ENCODE measurements at places on chromosomes 3 and 15. TPM values are rescaled to one million over a fixed set of nuclear protein-coding genes. Genes with fewer than 3 reads are reported as not detected.

DNA sequence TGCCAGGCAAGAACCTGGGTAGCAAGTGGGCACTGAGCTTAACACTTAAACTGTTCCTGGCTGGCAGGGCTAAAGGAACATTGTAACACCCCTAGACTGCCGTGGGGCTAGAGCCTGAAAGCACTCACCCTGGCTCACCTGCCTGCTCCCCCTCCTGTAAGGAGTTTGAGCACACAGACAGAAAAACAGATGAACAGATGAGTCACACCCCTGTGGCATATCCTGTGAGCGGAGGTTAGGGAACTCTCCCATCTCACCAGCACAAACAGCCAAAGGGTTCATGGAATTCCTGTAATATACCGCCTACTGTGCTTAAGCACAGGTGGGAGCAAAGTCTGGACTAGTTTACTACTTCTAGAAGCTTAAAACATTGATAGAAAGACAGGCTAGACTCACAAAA is 300.1 kb downstream of the ROBO1 start:
- no peak overlapping the region for H3K4me3 ChIP-seq
- H3K27me3 ChIP-seq, result no peaks in the 10 kb centered on the region
- no peak for DNase-seq

Gene ZNF660
- 6.4 TPM for total RNA-seq

DNA sequence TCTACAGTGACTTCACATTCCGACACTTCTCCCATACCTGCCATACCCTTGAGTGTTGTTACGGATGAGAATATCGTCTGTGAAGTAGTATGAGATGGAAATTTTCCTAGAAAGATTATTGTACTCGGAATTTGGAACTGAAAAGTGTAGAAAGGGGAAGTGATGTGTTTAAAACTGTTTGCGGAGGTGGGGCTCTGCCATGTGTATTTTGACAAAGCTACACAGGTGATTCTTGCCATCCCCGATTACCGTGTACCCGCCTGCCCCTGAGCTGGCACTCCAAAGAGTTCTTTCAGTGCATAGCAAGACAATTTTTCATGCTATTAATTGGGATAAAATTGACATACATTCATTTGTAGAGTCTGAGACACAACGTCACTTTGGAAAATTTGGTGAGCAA is 81.7 kb downstream of the OPA1 start:
- no peak for DNase-seq
- H3K4me1 ChIP-seq, result no peaks in the 10 kb centered on the region

- H3K36me3 ChIP-seq, result peaks cover 6% of the 10 kb centered on the region
- no peak for DNase-seq
- H3K4me3 ChIP-seq, result no peak overlapping the region
- H3K4me1 ChIP-seq, result peaks cover 2% of the 10 kb centered on the region
- H3K27ac ChIP-seq, result no peak overlapping the region
- H3K27me3 ChIP-seq, result no peaks in the 10 kb centered on the region
These were observed 6.2 kb upstream of the TIMMDC1 start for GRCh38 chr3:119492128-119492527.

Gene OCA2
- 8.0 TPM for total RNA-seq

Gene ATRIP
- 4.0 TPM for total RNA-seq

Gene A4GNT
- total RNA-seq, result not detected

DNA sequence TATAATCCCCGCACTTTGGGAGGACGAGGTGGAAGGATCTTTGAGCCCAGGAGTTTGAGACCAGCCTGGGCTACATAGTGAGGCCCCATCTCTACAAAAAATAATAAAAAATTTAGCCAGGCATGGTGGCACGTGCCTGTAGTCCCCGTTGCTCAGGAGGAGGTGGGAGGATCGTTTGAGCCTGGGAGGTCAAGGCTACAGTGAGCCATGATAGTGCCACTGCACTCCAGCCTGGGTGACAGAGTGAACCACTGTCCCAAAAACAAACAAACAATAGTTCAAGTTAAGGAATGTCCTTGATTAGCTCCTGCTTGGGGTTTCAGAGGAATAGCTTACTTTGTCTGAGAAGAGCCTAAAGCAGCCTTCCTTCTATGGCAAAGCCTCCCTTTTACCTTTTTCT is 51.7 kb upstream of the AMOTL2 start:
- no peaks in the 10 kb centered on the region for H3K36me3 ChIP-seq
- H3K27ac ChIP-seq, result no peak overlapping the region
- DNase-seq, result no peak
- H3K27me3 ChIP-seq, result no peaks in the 10 kb centered on the region
- H3K4me1 ChIP-seq, result no peaks in the 10 kb centered on the region
- H3K4me3 ChIP-seq, result no peak overlapping the region

DNA sequence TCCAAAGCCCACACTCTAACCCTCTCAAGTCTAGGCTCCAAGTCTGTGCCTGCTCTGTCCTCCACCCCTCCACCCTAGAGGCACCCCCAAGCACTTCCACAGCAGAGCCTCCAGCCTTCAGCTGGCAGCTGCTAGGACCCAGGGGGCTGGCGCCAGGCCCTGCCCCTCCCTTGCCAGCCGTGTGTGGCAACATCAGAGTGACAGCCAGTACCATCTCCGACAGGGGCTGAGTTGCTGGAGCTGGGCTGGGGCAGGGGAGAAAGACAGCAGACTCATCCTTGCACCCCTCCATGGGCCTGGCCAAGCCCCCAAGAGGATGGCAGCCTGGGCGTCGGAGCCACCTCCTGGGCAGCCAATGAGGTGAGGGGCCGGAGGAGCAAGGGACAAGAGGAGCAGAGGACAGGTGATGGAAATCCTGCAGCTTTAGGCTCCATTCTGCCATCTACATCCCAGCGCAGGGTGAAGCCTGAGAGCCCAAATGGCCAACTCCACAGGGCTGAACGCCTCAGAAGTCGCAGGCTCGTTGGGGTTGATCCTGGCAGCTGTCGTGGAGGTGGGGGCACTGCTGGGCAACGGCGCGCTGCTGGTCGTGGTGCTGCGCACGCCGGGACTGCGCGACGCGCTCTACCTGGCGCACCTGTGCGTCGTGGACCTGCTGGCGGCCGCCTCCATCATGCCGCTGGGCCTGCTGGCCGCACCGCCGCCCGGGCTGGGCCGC is at the start of gene GPR62:
Gene GPR62, plus strand, starts transcription at position 207 of the 718 bp plus-strand sequence. Its CDS starts 272 bp downstream, at position 479.
- no peak for DNase-seq
- peak within 1 kb of the TSS; percentile 70 for H3K4me3 ChIP-seq
- H3K4me1 ChIP-seq, result peaks cover 3% of the 10 kb centered on the region
- H3K36me3 ChIP-seq, result peaks cover 16% of the 10 kb centered on the region
- peak within 1 kb of the TSS; percentile 78 for H3K27ac ChIP-seq

- H3K27ac ChIP-seq, result peak overlapping the region; percentile 96
- DNase-seq, result no peak
- peaks cover 66% of the 10 kb centered on the region for H3K4me1 ChIP-seq
- H3K36me3 ChIP-seq, result no peaks in the 10 kb centered on the region
These were observed 225.2 kb upstream of the TPRG1 start for GRCh38 chr3:188946351-188947240.

DNA sequence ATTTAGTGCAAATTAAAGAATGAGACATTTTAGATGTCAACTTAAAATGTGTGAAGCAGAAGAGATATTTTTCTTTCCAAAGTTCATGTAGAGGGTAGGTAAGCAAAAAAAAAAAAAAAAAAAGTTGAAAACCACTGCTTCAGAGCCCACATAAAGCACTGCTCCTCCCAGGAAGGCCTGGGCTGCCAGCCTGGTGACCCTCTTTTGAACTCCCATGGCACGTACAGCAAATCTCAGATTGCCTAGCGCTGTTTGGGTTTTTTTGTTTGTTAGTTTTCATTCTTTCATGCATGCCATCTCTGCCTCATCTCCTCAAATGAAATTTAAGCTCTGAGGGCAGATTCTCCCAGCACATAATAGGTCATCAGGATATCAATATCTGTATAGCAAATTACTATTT is 120.1 kb downstream of the SRGAP3 start:
- no peaks in the 10 kb centered on the region for H3K27me3 ChIP-seq
- no peaks in the 10 kb centered on the region for H3K36me3 ChIP-seq
- DNase-seq, result no peak

GRCh38 chr3:62672988-62673313 is 202.3 kb downstream of the CADPS start:
- no peak overlapping the region for H3K4me3 ChIP-seq
- H3K27me3 ChIP-seq, result no peaks in the 10 kb centered on the region

- H3K4me3 ChIP-seq, result peak overlapping the region; percentile 36
- H3K27me3 ChIP-seq, result no peaks in the 10 kb centered on the region
- no peak overlapping the region for H3K27ac ChIP-seq
- no peak for DNase-seq
- no peaks in the 10 kb centered on the region for H3K4me1 ChIP-seq
- H3K36me3 ChIP-seq, result no peaks in the 10 kb centered on the region
These were observed 187.1 kb downstream of the PDE8A start for GRCh38 chr15:85168642-85169173.

DNA sequence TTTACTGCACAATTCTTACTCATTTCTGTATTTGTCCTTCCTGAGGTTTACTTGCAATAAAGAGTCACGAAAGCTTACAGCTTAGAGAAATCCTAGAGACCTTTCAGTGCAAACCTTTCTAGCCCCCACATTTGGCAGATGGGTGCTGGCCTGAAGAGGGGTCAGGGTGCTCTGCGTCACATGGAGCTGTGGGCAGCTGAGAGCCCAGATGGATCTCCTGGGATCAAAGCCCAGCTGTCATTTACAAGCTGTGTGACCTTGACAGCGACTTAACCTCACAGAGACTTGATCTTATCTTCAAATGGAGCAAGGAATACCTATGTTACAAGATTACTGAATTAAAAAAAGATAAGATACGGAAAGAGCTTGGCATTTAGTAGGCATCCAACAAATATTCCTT is 24.0 kb upstream of the RAF1 start:
- no peaks in the 10 kb centered on the region for H3K27me3 ChIP-seq
- no peaks in the 10 kb centered on the region for H3K4me1 ChIP-seq
- H3K4me3 ChIP-seq, result no peak overlapping the region
- H3K36me3 ChIP-seq, result no peaks in the 10 kb centered on the region
- no peak overlapping the region for H3K27ac ChIP-seq

DNA sequence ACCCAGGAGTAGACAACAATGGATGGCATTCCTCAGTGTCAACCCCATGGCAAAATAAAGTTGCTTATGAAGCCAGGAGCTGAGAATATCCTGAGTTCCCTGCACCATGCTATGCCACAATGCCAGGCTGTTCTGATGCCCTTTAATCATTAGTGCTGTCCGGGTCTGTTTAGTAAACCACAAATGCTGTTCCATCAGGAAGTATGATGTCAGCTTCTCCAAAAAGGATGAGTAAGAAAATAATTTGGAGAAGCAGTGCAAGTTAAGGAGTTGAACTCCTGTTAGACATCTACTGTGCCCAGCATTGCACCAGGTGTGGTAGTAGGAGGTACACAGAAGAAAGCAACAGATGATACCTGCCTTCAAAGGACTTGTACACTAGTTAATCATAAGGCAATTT is 67.9 kb upstream of the GUCA1C start:
- H3K36me3 ChIP-seq, result no peaks in the 10 kb centered on the region
- H3K4me3 ChIP-seq, result no peak overlapping the region
- H3K27me3 ChIP-seq, result no peaks in the 10 kb centered on the region
- DNase-seq, result no peak
